AG09309 (cell line): ENCODE measurements at places on chromosomes 4 and X.

GRCh38 chr4:154622598-154622997 is 10.1 kb upstream of the FGG start:
- no peak for DNase-seq

- no peak for DNase-seq
These were observed 2348.4 kb downstream of the PCDH7 start for GRCh38 chr4:33068539-33068938.

GRCh38 chr4:1777822-1778641 is 15.1 kb upstream of the FGFR3 start:
- DNase-seq = no peak

DNA sequence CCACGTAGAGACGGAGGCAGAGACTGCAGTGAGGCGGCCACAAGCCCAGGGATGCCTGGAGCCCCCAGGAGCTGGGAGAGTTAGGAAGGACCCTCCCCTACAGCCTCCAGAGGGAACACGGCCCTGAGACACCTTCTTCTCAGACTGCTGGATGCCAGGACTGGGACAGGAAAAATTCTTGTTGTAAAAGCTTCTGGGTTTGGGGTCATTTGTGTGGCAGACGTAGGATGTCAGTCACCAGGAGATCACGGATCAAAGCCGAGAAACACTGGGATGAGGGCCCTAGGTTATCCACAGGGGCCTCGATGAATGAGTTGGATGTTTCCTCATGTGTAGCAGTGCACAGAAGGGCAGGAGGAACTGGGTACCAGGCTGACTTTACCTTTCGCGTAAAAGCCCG is 163.7 kb downstream of the SHOX start:
- no peak for DNase-seq

DNA sequence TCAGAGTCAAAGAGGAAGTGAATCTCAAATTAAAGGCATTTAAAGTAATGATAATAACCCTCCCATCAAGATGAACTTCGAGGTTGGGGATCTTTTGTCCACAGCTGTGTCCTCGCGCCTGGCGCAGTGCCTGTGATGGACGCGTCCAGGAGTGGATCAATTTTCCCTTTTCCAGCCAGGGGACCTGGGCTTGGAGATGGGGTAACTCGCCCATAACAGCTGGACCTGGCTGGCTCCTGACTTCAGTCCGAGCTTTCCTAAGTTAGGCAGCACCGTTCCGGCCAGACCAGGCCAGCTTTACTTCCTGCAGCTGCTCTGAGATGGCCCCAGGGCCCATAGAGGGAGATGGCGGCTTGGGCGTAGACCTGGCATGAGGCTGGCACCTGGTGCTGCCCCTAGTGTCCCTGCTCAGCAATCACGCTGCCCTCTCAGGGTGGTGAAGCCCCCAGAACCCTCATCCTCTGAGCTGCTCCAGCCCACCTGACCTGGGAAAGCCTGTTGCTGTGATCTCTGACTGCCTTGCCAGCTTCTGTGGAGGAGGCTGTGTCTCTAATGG is 23.9 kb downstream of the ADRA2C start:
- no peak for DNase-seq

- no peak for DNase-seq
These were observed 298.2 kb upstream of the KLF3 start for GRCh38 chr4:38365748-38366310.

DNA sequence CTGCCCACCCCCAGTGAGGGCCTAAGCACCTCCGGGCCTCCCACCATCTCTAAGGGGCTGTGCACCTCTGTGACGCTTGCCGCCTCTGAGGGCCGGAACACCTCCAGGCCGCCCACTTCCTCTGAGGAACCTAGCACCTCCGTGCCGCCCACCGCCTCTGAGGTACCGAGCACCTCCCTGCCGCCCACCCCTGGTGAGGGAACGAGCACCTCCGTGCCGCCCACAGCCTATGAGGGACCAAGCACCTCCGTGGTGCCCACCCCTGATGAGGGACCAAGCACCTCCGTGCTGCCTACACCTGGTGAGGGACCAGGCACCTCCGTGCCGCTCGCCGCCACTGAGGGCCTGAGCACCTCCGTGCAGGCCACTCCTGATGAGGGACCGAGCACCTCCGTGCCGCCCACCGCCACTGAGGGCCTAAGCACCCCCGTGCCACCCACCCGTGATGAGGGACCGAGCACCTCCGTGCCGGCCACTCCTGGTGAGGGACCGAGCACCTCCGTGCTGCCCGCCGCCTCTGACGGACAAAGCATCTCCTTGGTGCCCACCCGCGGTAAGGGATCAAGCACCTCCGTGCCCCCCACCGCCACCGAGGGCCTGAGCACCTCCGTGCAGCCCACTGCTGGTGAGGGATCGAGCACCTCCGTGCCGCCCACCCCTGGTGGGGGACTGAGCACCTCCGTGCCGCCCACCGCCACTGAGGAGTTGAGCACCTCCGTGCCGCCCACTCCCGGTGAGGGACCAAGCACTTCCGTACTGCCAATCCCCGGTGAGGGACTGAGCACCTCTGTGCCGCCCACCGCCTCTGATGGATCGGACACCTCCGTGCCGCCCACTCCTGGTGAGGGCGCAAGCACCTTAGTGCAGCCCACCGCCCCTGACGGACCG is 977 bp downstream of the MAGEE1 start:
- no peak for DNase-seq

DNA sequence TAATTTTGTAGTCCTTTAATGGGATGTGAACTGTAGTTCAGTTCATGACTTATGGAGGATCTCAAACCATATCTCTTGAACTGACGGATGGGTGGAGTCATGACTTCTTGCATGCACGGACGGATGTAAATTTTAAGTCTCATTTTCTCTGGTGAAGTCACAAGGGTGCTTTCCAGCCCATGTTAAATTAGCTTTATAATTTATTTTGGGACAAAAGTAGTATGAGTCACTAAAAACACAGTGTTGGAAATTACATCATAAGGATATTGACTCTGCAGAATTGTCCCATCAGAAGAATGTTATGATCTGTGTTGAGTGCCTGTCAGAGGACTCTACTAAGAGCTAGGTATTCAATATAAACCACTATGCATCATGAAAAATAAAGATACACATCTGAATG is 6.8 kb upstream of the PAGE5 start:
- no peak for DNase-seq

DNA sequence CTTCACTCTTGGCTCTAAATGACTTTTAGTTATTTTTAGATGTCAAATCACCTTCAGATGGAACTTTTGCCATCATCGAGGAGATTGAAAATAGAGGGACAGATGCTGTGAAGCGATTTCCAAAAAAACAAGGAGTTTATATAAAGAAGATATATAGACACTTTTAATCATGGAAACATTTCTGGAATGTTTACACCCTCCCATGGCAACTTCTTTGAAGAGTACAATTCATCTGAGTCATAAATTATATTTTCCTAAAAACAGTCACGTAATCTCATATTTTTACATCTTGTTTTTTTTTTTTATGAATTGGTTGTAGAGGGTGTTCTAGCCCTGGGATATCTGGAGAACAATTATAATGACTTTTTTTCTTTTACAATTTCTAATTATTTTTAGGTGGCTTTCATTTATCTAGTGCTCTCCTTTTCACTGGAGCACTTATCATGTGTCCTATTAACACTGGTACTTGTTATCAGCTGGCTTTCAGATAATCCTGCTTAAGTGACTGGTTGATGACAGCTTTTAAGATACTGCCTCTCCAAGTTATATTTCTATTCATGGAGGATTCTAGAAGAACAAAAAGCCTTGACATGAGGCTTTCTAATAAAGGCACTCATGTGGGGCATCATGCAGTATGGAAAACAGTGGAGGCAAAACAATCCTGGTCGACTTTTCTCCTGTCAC is 24.9 kb downstream of the PCDH7 start:
- DNase-seq = no peak

- DNase-seq = no peak
These were observed 136.2 kb downstream of the HMX1 start for GRCh38 chr4:8735236-8736089.

DNA sequence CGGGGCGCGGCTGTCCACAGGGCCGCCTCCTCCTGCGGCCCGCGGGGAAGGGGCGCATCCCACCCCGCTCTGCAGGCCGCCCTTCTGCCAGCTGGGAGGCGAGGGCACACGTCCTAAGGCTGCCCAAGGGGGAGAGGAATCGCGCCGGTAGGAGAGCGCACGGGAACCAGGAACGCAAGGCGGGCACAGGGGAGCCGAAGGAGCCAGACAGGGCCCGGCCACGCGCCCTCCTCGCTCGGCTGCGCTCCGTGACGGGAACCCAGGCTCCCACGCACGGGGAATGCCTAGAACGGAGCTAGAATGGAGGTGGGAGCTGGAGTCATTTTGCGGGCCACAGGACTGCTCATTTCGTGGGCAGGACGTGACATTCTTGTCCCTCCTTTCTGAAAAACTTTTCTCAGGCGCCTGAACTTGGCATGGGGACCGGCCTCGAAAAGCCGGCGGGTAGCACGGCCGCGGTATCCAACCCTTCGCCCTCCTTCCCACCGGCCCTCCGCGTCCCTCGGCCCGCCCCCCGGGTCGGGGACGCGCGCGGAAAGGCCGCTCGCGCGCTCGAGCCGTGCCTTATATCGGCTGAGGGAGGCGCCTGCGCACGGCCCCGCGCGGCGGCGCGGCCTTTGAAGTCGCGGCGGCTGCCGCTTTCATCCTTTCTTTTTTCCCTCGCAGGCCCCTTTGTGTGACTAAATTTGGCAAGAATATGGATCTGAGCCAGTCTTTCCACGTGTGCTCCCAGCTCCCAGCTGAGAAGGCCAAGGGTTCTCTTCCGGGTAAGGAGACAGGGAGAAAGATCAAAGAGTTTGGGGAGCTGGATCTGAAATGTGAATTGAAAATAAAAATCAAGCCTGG is 4.2 kb upstream of the LEF1 start:
- DNase-seq = no peak

GRCh38 chrX:71910643-71910985 is at the start of gene NHSL2:
Gene NHSL2, plus strand, starts transcription at chrX:71910845.
- no peak for DNase-seq

GRCh38 chr4:56289934-56290333 is 97.4 kb downstream of the AASDH start:
- DNase-seq = no peak

GRCh38 chr4:8703857-8704495 is 111.4 kb downstream of the CPZ start:
- DNase-seq = no peak

DNA sequence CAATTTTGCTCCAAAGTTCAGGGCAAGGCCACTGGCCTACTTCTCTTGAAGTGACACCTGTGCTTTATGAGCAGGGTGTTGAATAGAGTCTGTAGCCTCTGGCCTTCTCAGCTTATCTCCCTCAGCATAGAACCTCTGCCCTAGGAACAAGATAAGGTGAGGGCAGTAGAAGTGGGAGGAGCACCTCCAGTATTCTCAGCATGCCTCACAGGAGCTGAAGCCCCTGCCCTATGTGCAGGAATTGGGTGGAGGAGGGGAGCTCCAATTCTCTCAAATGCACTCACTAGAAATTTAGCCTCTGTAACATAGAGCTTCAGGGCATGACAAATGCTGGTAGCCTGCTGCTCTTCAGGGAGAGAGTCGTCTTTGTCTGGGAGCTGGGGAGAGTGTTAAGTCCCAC is 479.3 kb downstream of the IL1RAPL1 start:
- no peak for DNase-seq

DNA sequence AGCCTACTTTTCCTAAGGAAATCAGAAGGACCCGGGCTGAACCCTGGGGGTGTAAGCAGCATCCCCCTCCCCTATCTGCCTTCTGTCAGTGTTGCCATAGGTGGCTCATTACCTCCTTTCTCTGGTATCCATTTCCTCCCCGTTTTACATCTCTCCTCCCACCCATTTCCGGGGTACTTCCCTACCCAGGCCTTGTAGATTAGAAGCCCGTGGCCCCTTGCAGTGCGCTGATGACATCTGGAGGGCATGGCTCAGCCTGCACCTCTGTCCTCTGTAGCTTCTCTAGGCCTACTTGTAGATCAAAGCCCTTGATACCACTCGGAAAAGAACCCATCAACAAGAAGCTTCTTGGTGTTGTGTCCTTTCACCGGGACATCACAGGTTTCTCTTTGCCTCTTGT is 71.8 kb downstream of the NBDY start:
- no peak for DNase-seq

DNA sequence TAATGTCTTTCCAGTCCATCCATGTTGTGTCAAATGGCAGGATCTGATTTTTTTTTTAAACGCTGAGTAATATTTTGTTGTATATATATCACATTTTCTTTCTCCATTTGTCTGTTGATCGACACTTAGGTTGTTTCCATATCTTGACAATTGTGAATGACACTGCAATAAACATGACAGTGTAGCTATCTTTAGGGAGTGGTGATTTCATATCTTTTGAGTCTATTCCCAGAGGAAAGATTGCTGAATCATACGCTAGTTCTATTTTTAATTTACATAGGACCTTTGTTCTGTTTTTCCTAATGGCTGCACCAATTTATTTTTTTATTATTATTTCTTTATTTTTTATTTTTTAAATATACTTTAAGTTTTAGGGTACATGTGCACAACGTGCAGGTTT is 470.7 kb downstream of the CCSER1 start:
- no peak for DNase-seq

GRCh38 chr4:80240976-80241375 is 25.5 kb upstream of the FGF5 start:
- DNase-seq = no peak

DNA sequence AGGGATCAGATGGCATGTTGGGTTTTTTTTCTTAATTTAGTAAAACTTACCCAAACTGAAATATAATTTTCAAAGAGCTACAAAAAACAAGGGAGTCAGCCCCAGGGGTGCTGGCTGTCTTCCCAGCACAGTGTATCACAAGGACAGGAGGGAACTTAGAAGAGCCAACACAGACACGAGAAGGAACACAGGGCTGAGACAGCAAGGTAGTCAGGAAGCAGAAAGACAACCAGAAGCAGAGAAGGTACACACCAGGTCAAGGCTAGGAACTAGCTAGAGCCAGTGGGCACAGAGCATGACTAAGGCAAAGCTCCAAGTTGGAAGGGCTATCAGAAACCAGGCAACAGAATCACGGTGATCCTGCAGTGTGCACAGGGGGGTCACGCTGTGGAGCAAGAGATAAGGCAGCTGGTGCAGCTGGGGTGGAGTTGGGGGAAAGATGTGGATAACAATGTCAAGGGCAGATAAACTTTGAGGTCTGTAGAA is 168.7 kb downstream of the NR3C2 start:
- DNase-seq = no peak

DNA sequence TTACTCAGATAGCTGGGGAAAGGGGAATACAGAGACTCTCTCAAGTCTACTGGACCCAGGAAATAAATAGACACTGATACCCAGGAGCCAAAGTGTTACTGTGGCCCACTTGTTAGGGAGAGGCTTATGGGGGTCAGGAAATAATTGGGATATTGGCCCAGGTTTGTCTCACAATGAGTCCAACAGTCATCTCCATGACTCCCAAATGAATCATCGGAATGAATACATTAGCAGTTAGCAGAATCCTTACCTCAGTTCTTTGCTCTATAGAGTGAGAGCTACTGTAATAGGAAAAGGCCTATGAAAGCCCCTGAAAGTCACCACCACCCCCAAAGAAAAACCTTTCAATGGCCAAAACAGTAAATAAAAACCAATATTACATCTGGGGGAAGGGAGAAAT is 42.4 kb upstream of the ARHGEF6 start:
- no peak for DNase-seq

GRCh38 chrX:72430405-72430968 is 124.8 kb upstream of the CITED1 start:
- no peak for DNase-seq
